ENCODE measurements at places on chromosomes 7 and 10.

- no peak for DNase-seq
These were observed 304.7 kb downstream of the WDR11 start for GRCh38 chr10:121155742-121156474.

GRCh38 chr7:81919494-81919893 is 149.6 kb upstream of the HGF start:
- DNase-seq = no peak

DNA sequence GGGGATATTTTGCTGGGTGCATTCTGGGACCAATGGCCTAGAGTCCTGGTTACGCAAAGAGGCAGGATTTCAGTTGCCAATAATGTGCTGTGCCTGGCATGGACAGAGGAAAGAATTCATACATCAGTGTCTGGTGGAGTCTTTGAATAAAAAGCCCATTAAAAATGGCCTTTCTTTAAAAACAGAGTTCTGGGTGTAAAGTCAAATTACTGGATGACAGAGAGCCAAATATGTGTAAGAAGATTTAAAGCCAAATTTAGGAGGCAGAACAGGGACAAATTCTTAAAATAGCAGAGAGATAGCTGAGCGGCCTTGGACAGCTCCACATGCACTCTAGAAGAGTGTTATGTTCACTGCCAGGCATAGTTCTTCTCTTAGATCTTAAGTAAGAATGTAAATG is 60.8 kb upstream of the MEOX2 start:
- no peak for DNase-seq

DNA sequence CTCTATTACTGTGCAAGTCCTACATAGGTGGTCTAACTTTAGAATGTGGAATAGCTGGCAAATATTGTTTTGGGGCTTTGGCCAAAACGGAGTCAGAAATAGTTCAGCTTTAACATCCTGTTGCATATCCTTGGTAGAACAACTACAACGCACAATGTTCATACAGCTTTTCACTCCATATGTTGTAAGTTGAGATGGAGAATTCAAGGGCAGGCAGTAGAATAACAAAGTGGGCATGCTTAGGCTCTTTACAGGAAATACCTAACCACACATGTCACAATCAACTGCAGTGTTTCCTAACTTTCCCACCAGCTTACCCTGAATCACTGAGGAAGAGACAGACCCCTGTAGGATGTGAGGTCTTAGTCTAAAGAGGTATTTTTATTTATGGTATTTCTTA is 122.3 kb downstream of the PPP1R3A start:
- DNase-seq = no peak

DNA sequence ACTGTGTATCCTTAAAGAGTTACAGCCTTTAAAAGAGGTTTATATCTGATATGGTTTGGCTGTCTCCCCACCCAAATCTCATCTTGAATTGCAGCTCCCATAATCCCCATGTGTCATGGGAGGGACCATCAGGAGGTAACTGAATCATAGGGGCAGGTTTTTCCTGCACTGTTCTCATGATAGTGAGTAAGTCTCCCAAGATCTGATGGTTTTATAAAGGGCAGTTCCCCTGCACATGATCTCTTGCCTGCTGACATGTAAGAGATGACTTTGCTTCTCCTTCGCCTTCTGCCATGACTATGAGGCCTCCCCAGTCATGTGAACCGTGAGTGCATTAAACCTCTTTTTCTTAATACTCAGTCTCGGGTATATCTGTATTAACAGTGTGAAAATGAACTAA is 9.7 kb downstream of the RTKN2 start:
- DNase-seq = no peak

- no peak for DNase-seq
These were observed 54.1 kb upstream of the NPSR1 start for GRCh38 chr7:34603711-34604444.

GRCh38 chr10:121617176-121617575 is 18.9 kb upstream of the FGFR2 start:
- no peak for DNase-seq

DNA sequence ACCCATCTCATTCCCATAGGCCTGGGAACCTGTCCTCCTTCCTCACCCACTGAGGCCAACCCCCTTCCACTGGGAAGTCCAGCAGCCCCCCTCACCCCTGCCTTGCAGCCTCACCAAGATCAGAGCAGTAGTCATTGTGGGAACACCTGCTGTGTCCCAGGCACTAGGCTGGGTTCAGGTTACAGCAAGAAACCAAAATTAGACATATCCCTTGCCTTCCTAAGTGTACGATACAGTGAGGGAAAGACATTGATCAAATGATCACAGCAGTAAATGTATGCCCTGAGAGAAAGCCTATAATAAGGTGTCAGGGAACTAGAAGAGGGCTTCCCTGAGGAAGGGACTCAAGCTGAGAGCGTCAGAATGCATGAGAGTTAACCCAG is 17.0 kb upstream of the C10orf105 start:
- DNase-seq = no peak

DNA sequence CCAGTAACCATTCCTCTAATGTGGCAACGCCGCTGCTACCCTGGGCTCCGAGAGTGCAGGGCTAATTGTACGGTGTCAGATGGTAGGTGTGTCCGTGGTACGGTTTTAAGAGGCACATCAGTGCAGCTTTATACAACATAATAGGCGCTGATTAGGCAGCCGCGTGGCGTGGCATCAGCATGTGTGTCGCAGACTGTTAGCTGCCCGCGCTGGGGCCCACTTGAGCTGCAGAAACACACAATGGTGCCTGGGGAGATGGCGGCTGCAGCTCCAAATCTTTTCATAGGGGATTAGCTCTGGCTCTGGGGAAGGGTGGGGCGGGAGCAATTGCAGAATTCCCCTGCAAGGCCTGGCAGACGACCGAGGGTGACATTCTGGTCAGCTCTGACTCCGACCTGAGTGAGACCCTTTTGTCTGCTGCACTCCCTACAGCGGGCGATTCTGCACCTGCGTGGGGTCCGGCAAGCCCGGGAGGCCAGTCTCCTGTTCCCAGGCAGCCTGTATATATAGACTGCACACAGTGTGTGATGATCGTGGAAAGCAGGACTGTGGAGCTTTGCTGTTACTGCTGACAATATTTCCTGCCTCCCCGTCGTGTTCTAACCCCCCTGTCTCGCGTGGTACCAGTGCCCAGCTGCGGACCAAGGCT is 722.7 kb upstream of the CELF2 start:
- no peak for DNase-seq

GRCh38 chr7:74344132-74344496 is 54.9 kb downstream of the CLIP2 start:
- DNase-seq = no peak

- no peak for DNase-seq
These were observed 100.9 kb downstream of the FOXL3 start for GRCh38 chr7:390761-391410.

DNA sequence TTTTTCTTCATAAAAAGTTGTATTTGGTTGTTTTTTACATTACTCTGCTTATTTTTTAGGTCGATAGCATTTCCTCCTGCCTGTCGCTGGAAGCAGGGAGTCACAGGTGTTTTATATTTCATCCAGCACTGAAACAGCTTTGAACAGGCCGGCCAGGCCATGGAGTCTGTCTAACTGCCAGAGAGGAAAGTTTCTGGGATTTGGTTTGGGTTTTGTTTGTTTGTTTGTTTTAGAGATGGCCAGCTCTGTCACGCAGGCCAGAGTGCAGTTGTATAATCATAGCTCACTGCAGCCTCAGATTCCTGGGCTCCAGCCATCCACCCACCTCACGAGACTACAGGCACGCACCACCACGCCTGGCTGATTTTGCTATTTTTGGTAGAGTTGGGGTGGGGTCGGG is 23.4 kb downstream of the PROSER2 start:
- no peak for DNase-seq

- no peak for DNase-seq
These were observed 21.1 kb downstream of the DPYSL4 start for GRCh38 chr10:132207536-132208461.

DNA sequence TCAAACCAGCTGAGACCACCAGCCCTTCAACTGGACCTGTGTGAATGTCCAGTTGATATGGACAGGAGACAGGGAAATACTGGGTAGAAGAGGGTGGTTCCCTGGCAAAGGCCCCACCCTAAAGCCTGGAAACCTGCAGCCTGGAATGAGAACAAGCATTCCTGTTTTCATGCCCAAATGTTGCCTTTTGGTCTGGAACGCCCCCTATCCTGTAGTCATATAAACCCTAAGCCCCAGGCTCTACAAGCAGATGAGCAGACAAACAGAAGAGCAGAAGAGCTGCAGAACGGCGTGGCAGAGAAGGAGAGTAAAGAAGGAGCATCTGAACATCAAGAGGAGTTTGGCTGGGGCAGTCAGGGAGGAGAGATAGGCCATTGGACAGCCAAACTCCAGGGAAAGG is 38.4 kb downstream of the SYPL1 start:
- no peak for DNase-seq

DNA sequence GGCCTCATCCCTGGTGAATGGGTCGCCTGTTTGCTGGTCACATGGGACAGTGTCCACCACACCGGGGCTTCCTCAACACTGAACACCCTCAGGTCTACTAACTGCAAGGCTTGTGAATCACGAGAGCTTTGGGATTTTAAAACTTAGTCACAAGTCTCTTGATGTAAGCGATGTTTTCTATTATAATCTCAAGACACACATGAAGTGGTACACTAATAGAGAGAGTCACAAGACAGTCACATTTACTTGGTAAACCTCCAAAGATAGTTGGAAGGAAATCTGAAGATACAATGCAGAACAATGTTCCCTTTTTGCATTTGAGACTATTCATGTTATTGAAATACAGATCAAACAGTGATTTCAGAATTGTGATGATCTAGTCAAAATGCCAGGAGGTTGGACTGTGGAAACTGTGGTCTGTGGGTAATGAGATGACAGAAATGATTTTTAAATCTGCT is 233.1 kb upstream of the KLF6 start:
- no peak for DNase-seq

DNA sequence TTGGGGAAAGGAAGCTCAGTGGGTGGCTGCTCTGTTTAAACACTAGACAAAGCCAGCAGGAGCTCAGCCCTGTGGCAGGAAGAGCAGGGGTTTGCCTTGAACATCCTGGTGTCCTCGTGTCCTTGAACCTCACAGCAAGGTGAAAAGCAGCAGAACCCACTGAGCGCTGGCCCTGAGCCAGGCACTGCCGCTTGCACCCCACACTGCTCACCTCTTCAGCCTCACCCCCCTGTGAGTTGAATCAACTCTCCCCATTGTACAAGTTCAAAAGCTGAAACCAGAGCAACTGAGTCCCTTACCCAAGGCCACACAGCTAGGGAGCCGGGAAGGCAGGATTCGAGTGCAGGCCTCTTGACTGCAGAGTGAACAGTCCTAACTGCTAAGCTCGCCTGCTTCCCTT is 32.0 kb downstream of the SLC29A3 start:
- no peak for DNase-seq

GRCh38 chr7:149573519-149573918 is 75.9 kb upstream of the ZNF746 start:
- no peak for DNase-seq

DNA sequence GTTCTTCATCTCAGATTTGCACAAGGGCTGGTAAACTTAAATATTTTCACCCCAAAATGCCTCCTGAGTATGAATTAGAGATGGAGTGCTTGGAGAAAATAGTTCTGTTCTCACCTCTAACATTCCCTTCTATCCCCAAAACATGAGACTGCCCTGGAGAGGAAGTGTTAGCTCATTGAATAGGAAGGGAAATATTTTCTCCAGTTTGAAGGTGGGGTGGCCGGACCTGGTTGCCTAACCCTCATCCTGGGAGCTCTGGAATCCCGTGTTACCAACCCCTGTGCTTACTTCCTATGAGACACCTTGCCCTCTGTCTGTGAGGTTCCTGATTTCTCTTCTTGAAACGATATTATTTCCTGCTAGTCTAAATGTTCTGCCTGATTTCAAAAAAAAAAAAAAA is 779 bp downstream of the IFIT2 start:
- DNase-seq = no peak

- DNase-seq = no peak
These were observed 603.3 kb upstream of the IGFBP3 start for GRCh38 chr7:46524350-46524749.

- no peak for DNase-seq
These were observed 19.4 kb downstream of the KIN start for GRCh38 chr10:7768417-7768816.

- DNase-seq = no peak
These were observed 24.7 kb upstream of the YAE1 start for GRCh38 chr7:39541511-39541910.

DNA sequence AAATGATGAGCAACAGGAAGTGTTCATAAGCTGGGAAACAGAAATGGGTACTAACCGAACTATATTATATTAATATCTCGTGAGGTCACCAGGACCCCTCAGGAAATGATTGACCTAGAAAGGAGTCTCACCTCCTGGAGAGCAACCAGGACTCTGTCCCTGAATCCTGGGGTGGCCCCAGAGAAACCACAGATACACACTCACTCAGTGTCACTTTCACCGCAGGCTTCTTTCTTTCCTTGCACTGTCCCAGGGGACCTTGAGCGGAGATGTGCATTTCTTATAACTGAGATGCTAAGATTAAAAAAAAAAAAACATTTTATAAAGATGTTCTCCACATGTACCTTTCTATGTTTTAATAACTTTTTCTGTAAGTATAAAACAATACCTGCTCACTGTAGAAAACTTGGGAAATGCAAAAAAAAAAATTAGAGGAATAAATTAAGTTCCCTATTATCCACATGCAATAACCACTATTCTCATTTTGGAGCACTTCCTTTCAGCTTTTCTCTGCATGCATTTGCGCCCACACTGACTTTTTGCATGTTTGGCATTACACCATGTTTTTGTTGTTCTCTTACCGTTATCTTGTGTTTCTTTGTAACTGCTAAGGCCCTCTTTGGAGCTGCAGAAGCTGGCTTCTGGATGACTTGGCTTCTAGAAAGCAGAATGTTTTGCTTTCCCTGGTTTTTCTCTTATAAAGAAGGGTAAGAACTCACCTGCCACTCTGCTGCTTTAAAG is 15.0 kb downstream of the NOD1 start:
- DNase-seq = no peak

DNA sequence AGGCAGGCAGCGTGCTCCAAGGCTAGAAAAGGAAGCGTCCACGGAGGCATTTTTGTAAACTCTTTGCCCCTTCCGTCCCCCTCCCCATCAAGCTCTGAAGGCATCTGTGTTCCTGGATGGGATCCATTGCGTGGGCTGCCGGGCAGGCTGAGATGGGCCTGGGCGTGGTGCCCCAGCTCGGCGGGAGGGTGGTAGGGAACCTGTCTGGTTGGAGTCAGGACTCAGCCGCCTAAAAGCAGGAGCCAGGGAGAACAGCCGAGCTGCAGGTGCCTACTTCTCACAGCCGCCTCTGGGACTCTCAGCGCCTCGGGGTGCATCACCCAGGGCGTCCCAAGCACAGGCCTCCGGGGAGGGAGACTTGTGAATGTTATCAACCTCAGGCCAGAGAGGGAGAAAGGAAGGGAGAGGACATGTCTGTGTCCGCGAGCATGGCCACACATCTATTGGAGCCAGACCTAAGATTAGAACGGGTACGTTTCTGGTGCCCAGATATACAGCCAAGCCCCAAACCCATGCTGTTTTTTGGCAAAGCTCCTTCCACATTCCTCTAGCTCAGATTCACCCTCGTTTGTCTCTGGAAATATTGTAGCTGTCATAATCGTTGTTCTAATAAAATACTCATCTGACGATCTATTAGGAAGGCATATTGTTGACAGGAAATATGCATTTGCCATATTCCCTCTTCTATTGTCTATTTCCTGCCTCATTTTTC is 48.6 kb upstream of the CTBP2 start:
- DNase-seq = no peak

GRCh38 chr7:107622429-107622828 is 38.2 kb upstream of the SLC26A4 start:
- DNase-seq = no peak

GRCh38 chr7:157596471-157596870 is 259.7 kb downstream of the DNAJB6 start:
- no peak for DNase-seq

Data from CD4-positive, alpha-beta T cell treated with Interleukin-21 for 1 hour (primary cell).